Nephron progenitor cell (in vitro differentiated cells): ENCODE measurements at places on chromosomes 7 and 10.

DNA sequence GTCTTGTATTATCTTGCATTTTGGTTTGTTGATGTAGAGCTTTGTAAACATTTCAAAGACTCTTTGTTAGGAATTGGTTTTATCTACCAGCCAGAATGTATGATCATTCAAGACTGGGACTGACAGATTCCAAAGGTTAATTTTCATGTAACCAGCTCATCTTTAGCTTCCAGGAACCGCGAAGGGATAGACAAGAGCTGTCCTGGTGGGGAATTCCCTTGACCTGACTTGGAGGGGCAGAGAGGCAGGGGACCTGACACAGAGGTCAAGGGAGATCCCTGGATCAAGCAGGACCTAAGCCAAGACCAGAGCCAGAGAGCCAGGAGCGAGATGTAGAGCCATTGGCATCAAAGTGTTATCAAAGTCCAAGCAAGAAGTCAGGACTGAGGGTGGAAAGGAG is 6.6 kb upstream of the LOXL4 start:
- no peak for DNase-seq

DNA sequence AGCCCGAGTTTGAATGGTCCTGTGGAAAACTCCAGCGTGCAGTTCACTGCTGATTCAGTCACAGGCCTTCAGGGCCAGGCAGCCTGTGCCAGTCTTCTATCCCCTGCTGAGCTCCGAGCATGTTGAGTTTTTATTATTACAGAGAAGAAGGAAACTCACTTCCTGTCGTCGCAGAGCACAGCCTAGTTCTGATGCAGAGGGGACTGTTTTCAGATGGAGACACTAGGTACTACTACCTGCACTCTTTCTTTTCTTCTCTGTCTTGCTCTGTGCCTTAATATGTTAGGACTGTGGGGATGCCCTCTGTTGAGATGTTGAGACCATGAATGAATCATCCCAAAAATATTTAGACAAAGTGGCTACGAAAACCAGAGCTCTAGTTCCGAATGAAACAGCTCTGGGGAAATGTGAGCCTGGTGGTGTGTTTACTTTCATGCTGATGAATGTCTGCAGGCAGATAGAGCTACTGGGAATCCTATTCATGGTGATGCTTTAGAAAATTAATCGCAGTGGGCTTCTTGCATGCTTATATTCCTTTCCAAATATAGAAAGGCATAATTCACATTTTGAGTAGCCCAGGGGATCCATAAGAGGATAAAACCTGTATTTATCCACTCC is 29.6 kb downstream of the CASP7 start:
- no peak for DNase-seq

- DNase-seq: no peak
Observed at GRCh38 chr10:84783909-84784308, 455.5 kb downstream of the CCSER2 start.

GRCh38 chr7:128385988-128386925 is 23.5 kb downstream of the IMPDH1 start:
- no peak for DNase-seq

GRCh38 chr10:14254368-14254767 is 76.4 kb downstream of the FRMD4A start:
- DNase-seq: no peak

- no peak for DNase-seq
Observed at GRCh38 chr7:54778696-54779540, 19.9 kb upstream of the SEC61G start.

DNA sequence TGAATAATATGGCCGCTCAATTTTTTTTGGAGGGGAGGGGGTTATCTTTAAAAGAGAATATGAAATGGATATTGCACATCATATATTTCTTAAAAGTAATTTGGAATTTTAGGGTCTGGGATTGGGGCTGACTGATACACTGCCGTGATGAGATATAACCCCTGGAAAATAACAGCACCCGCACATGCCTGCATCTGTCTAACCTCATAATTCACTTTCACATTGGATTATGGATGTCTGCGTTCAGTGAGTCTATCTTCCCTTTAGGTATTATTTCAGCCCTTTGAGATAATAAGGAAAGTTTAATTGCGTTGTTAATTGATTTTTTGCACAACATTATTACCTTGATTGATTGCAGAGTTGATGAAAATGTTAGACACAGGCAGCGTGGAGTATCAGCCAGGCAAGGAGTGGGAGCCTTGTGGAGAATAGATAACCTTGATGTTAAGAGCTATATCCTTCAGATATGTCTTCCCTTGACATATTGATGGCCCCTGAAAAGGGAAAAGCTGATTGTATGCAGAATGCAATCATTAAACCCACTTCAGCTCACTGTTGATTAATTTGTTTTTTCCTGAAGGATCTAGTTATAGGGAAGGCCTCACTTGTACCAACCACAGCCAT is 1095.2 kb downstream of the KCNMA1 start:
- no peak for DNase-seq

GRCh38 chr7:111089822-111090426 is 1.0 kb upstream of the LRRN3 start:
- no peak for DNase-seq

- no peak for DNase-seq
Observed at GRCh38 chr10:4581929-4582328, 244.1 kb upstream of the AKR1E2 start.
